Activated CD4-positive, alpha-beta T cell treated with anti-CD3 and anti-CD28 coated beads, Interleukin-2, amount 10 ng/mL, durations not matched to agents 7 days and 5 days (primary cell): ENCODE measurements at places on chromosomes 11 and 22. TPM values are rescaled to one million over a fixed set of nuclear protein-coding genes. Genes with fewer than 3 reads are reported as not detected.

GRCh38 chr11:116901211-116901610, 63.8 kb upstream of the APOA1 start:
- no peak overlapping the region for H3K27ac ChIP-seq
- no peak for DNase-seq
- peaks cover 19% of the 10 kb centered on the region for H3K4me1 ChIP-seq
- peaks cover 35% of the 10 kb centered on the region for H3K36me3 ChIP-seq
- H3K4me3 ChIP-seq = no peak overlapping the region

DNA sequence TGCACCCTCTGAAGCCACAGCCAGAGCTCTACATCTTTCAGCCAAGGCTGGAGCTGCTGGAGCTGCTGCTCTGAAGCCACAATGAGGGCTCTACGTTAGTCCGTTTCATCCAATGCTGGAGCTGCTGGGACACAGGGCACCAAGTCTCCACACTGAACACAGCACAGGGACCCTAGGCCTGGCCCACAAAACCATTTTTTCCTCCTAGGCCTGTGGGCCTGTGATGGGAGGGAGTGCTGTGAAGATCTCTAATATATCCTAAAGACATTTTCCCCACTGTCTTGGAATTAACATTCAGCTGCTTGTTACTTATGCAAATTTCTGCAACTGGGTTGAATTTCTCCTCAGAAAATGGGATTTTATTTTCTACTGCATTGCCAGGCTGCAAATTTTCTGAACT, 441.4 kb upstream of the FAT3 start:
- no peaks in the 10 kb centered on the region for H3K4me1 ChIP-seq
- H3K36me3 ChIP-seq = no peaks in the 10 kb centered on the region
- no peak overlapping the region for H3K27ac ChIP-seq
- H3K27me3 ChIP-seq = no peaks in the 10 kb centered on the region
- H3K4me3 ChIP-seq = no peak overlapping the region

DNA sequence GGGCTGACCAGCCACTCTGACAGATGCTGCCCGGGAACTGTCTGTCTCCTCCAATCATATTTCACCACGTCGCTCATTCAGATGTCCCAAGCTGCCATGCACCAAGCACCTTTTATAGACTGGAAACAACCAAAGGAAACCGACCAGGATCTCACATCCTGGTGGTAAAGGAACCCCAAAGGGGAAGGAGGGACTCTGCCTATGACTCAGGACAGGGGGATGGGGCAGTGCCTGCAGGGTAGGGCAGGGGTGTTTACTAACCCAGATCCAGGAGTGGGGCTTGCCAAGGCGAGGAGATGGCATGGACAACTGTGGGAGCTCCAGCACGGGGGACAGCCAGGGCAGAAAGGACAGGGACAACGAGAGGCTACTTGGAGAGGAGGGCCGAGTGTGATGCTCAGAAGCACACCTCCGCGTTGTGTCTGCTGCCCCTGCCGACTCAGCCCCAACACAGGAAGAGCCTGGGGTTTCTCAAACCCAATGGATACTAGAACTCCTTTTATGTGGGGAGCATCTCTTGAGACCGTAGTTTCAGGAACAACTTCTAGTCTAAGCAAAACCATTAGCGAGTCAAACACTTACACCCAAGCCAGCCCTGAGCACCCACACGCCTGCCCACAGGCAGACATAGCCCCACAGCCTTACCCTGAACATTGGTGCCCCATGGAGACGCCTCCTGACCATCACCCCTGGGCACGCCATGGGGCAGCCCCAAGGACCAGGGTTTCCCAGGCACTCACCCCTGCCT, 4.0 kb downstream of the PRODH start:
- no peak overlapping the region for H3K4me3 ChIP-seq
- no peaks in the 10 kb centered on the region for H3K4me1 ChIP-seq
- H3K27me3 ChIP-seq = no peaks in the 10 kb centered on the region
- no peak overlapping the region for H3K27ac ChIP-seq
- no peak for DNase-seq

The GAL gene
- not detected for total RNA-seq

DNA sequence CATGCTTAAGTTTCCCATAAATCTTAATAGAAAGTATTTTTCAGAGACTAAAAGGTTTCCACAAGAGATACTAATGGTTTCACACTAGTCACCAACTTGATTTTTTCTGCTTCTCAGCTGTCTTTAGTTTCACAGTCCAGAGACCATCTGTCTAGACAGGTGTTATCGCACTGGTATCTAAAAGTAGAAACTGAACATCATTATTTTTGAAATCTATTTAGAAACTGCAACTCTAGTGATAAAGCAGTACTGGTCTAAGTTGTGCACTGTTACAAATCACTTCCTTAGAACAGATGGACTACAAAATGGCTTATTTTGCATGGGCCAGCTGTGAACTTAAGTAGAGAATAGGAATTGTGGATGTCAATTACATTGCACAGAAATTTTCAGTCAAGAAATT, 78.0 kb downstream of the CNTN5 start:
- H3K27ac ChIP-seq = no peak overlapping the region
- no peaks in the 10 kb centered on the region for H3K4me1 ChIP-seq
- H3K36me3 ChIP-seq = no peaks in the 10 kb centered on the region
- no peak overlapping the region for H3K4me3 ChIP-seq

The ELFN2 gene
- total RNA-seq = 0.10 TPM

The MMP7 gene
- not detected for total RNA-seq

GRCh38 chr22:29580200-29580810, 608 bp downstream of the NIPSNAP1 start:
- peaks cover 2% of the 10 kb centered on the region for H3K27me3 ChIP-seq
- peak overlapping the region; percentile 94 for H3K4me3 ChIP-seq
- peaks cover 27% of the 10 kb centered on the region for H3K4me1 ChIP-seq
- no peak for DNase-seq
- H3K27ac ChIP-seq = peak overlapping the region; percentile 95
- no peaks in the 10 kb centered on the region for H3K36me3 ChIP-seq

- H3K4me3 ChIP-seq = no peak overlapping the region
- H3K27me3 ChIP-seq = peaks cover 3% of the 10 kb centered on the region
- H3K36me3 ChIP-seq = peaks cover 4% of the 10 kb centered on the region
- H3K27ac ChIP-seq = no peak overlapping the region
Observed at GRCh38 chr11:82871646-82872045, 28.6 kb downstream of the PRCP start.

The GAL3ST3 gene
- total RNA-seq = not detected
